ENCODE measurements at places on chromosomes 12 and 14.

- DNase-seq: no peak
Measured at GRCh38 chr12:111362687-111363475, 6.0 kb downstream of the PHETA1 start.

DNA sequence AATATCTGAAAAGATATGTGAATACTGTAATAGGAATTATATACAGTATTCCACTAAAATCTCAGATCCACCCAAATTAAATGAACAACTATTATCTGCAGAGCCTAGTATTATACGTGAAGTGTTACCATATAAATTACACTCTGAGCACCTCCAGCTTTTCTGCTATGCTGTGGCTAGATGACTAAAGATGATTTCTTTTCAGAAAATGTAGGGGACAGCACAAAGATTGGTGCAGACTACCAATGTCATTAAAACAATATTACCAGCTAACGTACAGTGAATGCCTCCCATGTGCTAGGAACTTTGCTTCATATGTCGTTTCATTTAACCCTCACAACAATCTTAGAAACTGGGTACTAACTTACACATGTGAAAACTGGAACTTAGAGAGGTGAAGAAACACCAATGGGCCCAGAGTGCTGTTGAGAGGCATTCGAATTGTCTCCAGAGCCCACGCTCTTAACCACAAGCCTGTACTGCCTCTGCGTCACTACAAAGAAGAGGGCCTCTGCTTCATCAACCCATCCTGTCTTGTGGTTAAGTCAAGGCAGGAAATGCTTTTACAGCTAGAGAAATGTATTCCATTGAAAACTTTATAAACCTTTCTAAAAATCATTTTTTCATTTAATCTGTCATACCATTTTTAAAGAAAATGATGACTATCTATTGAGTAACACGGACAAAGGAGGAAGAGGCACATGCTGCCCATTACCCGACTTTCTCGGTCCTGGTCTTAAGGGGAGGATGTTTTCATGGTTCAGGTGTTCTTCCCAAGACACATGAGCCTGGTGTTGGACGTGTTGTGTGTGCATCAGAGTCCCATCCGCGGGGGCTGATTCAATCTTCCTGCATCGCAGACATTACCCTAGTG lies 1.3 kb downstream of the GPR65 start:
- DNase-seq: no peak

- DNase-seq: no peak
Measured at GRCh38 chr12:51972422-51972812, 20.9 kb downstream of the ACVR1B start.

DNA sequence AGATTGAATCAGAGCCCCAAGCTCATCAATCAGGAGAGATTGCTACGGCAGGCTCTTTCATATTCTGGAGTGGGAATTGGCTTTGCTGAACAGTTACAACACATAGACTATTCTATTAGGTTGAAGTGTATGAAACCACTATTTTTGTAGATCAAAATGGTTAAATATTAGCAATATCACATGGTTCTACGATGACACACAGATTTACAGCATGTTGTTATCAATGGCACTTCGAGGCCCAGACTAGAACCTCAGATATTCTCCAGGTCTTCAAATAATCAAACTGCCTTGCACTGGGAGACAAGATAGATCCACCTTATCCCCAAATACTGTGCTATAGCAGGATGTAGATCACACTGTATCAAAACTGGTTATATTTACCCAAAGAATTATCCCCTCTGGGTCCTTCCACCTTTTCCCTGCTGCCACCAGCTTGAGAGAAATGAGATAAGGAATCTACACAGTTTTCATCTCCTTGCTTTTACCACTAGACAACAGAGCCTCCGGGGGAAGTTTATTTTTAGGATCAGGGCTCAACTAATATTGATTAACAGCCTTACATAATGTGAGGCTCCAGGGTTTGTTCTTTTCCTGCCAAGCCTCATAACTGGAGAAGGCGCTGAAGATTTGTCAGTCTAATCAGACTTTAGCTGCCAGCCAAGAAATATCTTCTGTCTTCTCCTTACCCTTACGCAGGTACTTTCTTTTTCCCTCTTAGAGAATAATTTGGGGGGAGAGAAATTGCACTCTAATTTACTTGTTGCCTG lies 507.1 kb downstream of the DIO2 start:
- DNase-seq: no peak

DNA sequence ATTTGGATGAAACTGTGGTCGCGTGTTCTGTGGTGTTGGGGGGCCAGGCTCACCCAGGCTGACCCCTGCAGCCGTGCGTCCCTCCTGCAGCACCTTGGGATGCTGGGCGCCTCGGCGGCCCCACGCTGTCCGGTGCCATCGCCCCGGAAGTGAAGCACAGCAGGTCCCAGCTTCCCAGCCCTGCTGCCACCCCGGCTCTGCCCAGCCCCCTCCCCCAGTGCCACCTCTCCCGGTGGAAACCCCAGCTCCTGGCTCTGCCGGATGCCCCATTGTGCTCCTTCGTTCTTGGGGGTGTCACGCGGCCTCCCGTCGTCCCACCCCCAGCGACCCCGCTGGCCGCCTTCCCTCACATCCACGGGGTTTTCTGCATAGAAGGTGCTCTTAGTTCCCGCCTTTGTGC lies 25.2 kb downstream of the LRCOL1 start:
- no peak for DNase-seq

DNA sequence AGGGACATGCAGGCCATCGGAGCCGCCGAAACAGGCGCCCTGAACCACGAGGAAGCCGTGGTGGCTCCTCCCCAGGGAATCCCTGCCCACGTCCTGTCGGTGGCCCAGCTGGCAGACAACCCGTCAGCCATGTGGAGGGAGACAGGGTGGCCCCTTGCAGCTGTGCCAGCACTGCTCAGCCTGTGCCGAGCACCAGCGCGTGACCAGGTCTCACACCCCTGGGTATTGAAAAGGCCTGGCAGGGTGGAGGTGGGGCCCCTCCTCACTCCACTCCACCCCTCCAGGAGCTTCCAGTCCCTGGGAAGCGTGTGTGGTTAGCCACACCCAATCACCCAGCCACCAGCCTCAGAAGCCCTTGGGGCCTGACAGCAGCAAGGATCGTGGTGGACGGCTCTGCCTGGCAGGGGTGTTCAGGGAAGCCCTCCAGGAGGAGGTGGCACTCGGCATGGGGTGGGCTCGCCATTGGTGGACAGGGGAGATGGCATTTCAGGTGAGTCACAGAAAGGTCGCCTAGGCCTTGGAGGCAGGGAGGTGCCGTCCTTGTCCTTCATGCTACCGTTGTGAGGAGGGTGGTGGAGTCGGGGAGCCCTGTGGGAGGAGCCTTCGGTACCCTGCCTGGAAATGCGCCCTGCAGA lies 12.3 kb upstream of the DLK1 start:
- no peak for DNase-seq

DNA sequence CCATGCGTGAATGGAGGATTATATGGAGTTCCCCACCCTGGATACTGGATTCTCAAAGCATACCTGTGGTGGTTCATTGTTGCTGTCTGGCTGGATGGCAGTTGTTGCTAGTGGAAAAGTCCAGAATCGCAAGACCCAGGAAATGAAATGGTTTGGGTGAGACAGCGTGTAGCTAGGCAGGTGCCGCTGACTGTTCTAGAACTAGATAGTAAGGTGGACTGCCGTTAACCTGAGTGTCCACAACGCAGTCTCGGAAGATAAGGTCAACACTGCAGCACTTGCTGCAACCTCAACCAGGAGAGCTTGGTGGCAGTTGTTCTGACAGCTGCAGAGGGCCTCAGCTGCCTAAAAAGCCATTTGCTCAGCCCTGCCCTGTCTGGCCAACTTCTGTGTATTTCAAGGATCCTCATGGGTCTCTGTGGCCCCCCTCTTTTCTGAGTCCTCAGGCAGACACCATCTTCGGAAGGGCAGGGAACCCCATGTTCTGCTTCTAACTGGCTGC lies 15.5 kb upstream of the IRF2BPL start:
- no peak for DNase-seq

GRCh38 chr12:45260854-45261253 lies 45.0 kb downstream of the ANO6 start:
- DNase-seq: no peak

- DNase-seq: no peak
Measured at GRCh38 chr12:53005215-53005985, 856 bp upstream of the EIF4B start.

DNA sequence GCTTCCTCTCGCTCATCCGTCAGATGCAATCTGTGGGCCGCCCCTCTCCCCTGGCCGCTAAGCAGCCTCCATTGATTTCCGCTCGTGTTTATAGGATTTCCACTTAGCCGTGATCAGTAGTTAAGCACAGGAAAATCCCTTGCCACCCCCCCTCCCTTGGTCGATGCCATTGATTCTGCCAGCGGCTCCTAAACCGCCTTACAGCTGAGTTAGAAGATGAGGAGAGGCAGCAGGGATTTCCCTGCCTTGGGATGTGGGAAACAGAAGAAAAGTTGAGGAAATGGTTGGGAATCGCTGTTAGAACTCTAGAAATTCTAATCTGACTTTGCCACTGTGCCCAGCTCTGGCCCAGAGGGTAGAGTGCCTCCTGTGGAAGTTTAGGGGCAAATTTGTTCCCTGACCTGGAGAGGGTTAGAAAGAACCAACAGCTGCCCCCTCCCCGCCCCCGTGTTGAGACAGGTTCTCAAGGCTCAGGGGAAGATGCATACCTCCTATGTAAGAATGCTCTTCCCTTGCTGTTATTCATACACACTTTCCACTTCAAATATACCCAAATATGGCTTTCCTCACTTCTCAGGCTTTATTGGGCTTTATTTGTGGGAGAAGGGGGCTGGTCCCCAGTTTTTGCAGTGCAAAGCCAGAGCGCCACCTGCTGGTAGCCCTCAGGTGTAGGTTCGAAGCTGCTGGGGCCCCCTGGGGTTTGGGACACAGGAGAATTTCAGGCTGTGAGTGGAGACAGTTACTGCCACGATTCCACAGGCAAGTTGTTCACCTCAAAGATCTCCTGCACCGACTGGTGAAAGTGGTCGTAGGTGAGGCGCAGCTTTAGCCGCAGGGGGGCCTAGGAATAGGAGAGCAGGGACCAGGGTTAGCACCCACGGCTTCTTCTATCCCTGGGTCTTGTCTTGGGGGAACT lies 3.2 kb downstream of the THTPA start:
- no peak for DNase-seq

- no peak for DNase-seq
Measured at GRCh38 chr14:67446371-67447032, 34.5 kb upstream of the PLEK2 start.

- no peak for DNase-seq
Measured at GRCh38 chr14:38016497-38016896, 191.2 kb upstream of the SSTR1 start.

- no peak for DNase-seq
Measured at GRCh38 chr12:115135800-115136211, 451.8 kb upstream of the TBX3 start.

- no peak for DNase-seq
Measured at GRCh38 chr14:67449096-67449495, 37.1 kb upstream of the PLEK2 start.

DNA sequence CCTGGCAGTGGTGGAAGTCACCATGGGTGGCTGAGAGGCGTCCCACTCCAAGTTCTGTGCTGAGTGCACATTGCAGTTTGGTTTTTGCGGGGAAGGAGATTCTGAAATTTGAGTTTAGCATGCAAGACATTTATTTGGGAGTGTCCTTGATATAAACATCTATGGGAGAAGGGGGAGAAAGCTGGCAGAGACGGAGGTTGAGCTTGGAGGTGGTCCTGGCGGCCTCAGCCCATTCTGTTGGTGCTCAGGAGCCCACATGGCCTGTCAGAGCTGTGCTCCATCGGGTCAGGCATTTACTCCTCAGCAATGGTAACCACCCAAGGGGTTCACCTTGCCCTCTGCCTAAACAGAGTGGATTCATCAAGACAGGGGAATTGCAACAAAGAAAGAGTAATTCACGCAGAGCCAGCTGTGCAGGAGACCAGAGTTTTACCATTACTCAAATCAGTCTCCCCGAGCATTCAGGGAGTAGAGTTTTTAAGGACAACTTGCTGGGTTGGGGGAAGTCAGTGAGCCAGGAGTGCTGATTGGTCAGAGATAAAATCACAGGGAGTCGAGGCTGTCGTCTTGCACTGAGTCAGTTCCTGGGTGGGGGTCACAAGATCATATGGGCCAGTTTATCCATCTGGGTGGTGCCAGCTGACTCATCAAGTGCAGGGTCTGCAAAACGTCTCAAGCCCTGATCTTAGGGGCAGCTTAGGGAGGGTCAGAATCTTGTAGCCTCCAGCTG lies 323.3 kb upstream of the TMEM132C start:
- DNase-seq: no peak

- no peak for DNase-seq
Measured at GRCh38 chr14:104119119-104119487, 19.3 kb upstream of the KIF26A start.

- DNase-seq: no peak
Measured at GRCh38 chr14:71248194-71248593, 340.9 kb downstream of the PCNX1 start.

- no peak for DNase-seq
Measured at GRCh38 chr14:33909380-33910084, 41.3 kb downstream of the EGLN3 start.

GRCh38 chr12:11768233-11768965 lies 118.9 kb downstream of the ETV6 start:
- DNase-seq: no peak

- no peak for DNase-seq
Measured at GRCh38 chr14:90870950-90871604, 54.8 kb upstream of the TTC7B start.

DNA sequence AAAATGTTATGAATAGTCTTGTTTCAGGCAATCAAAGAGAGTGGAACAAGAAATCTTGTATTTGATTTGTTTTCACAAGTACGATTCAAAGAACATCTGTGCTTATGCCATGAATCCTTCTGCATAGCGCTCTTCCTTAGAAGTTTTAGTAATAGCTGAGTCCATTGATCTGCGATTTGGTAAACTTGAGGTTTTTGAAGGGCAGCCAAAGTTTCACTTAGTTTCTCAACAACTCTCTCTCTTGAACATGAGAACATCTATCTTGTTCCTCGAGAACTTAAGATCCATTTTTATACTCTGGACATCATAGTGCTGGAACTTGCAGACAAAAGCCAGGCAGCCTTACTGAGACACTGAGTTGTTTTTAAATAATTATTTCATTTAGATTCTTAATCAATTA lies 96.2 kb upstream of the USP15 start:
- DNase-seq: no peak

- DNase-seq: no peak
Measured at GRCh38 chr12:74292351-74293194, 245.1 kb upstream of the ATXN7L3B start.

- no peak for DNase-seq
Measured at GRCh38 chr14:90509403-90509802, 112.6 kb downstream of the CALM1 start.

GRCh38 chr12:29053567-29053966 lies 95.5 kb upstream of the FAR2 start:
- no peak for DNase-seq

- no peak for DNase-seq
Measured at GRCh38 chr12:117489671-117490070, 128.2 kb upstream of the NOS1 start.

GRCh38 chr14:65170768-65171507 lies 68.6 kb upstream of the MAX start:
- no peak for DNase-seq

- no peak for DNase-seq
Measured at GRCh38 chr12:128991716-128992115, 138.4 kb downstream of the GLT1D1 start.

- DNase-seq: no peak
Measured at GRCh38 chr12:55697686-55698085, 10.0 kb downstream of the ITGA7 start.

- no peak for DNase-seq
Measured at GRCh38 chr14:68279777-68280233, 460.2 kb downstream of the RAD51B start.

Data from vagina (tissue), 2 donors.